ENCODE measurements at places on chromosomes 13 and 19. TPM values are rescaled to one million over a fixed set of nuclear protein-coding genes. Genes with fewer than 3 reads are reported as not detected.

ANO8 gene
- 5.6 TPM for total RNA-seq

FAM32A gene
- 164 TPM for total RNA-seq

CCDC194 gene
- 0.47 TPM for total RNA-seq

GRCh38 chr13:88360761-88361160, 689.6 kb downstream of the SLITRK5 start:
- DNase-seq: no peak

DNA sequence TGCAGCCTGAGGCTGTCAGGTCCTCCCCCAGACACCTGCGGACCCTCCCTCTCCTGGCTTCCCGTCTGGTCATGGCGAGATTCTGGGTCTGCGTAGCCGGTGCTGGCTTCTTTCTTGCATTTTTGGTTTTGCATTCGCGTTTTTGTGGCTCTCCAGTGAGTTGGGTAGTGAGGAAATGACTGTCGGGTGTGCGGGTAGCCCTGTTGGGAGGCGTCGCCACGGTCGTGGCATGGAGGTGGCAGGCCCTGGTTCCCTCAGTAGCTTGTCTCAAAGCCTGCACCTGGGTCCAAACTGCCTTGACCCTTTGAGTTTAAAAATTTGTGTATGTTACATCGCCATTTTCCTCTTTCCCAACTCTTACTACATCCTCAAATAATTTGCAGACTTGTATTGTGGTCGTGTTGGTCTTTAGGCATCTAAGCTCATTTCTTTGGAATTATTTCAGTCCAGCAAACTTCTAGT, 344 bp downstream of the NHLRC3 start:
- peak; percentile 40 for DNase-seq

DNA sequence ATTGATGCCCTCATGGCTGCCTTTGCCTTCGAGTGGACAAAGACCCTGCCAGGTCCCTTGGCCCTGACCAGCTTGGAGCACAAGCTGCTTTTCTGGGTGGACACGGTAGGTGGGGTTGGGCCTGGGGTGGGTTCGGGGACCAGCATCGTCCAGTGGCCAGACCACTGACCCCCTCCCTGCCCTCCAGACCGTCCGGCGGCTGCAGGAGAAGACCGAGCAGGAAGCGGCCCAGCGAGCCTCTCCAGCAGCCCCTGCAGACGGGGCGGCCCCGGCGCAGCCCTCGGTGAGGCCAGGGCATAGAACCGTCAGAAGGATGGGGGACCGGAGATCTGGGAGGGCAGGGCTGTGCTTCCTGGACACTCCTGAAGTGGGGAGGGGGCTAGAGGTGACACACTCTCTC, 10.6 kb downstream of the CAMSAP3 start:
- no peak for DNase-seq

DNA sequence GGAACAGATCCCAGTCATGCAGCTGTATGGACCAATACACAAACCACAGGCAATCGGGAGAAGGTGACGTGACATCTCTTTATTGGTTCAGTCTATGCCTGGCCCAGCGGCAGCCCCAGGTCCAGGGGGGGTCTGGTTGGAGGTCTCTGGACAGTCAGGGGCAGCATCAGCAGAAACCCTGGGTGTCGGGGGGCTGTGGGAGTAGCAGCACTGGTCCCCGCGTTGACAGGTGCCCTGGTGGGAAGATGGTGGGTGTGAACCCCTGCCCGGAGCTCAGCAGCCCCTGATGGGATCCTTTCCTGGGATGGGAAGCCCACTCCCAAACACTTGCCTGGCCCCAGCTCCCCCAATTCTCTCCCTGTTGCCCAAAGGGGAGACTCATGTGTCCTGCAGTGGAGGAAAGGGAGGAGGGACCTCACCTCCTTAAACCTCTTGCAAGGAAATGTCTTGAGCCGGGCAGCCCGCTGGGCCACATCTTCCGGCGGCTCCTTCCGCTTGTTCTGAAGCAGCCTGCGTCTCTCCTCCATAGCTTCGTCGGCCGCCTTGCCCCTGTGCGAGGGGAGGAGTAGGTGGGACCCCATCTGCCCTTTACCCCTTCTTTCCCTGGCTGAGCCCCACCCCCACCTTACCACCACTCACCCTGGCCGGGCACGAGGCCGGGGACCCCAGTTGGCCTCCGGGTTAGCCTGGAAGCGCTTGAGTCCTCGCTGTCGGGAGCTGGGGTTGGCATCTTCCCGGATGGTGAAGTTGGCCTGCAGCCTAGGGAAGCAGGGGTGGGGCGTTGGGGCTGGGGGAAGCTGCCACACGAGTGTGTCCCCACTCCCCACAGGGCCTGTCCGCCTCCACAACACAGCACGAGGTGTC, 2.4 kb upstream of the LYL1 start:
- DNase-seq: no peak

DNA sequence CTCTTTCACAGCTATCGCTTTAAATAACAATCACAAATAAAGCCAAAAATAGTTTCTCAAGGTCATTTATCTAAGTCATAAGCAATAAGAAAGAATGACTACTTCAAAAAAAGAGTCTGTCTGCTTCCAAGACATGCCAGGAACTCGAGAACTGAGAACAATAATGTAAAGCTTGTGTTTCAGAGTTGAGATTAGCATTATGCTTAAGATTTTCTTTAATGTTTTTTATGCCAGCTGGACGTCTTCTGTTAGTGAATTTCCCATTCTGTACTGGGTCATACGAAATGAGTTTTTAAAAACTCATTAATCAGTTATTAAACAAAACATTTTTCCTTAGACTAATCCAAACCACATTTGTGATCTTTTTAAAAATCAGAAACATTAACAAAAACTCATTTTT, 3.2 kb upstream of the SPRYD7 start:
- no peak for DNase-seq

DNA sequence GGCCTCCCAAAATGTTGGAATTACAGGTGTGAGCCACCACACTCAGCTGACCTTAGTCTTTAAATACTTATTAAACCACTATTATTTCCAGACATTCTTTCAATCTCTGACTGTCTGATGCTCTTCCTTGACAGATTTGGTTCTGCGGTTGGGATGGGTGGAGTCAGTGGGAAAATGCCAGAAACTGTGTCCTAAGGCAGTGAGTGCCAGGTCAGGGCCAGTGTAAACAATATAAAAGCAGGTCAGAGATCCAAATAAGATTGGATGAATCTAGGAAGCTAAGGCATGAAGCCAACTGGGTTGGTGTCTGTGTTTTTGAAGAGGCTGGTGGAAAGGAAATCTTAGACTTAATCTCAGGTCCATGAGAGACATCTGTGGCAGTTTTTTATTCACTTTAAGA, 74.7 kb downstream of the KLF5 start:
- DNase-seq: peak; percentile 91

DNA sequence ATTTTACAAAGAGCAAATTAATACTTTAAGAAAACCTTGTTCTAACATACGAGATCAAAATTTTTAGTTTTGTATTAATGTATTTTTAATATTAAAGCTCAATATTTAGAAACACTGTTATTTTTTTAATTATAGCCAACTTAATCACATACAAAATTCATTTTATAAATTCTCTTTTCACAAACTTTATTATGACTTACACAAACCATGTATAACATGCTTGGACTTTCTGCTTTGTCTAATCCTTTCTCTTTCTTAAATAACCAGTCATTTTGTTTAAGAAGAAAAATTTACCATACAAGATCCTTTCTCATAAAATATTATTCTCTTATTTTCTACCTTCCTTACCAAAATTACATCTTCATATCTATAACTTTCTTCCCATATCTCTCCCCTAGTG, 62.2 kb downstream of the CYSLTR2 start:
- DNase-seq: no peak

DNA sequence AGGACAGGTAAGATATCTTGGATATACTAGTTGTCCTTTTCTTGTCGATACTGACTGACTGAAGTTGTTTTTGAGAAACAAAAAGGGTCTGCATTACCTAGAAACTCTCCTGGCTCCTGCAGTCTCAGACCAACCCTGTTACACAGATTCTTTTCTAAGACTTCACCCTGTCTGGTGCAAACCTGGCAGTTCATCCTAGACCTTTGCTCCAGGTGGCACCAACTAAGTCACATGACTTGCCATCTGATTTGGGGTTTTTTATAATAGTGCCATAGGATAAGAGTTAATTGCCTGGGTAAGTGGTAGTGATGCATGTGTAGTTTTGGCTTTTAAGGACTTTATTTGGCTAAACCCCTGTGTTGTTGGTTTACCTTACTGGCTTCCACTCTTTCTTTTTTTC, 14.3 kb downstream of the CHAMP1 start:
- no peak for DNase-seq

DNA sequence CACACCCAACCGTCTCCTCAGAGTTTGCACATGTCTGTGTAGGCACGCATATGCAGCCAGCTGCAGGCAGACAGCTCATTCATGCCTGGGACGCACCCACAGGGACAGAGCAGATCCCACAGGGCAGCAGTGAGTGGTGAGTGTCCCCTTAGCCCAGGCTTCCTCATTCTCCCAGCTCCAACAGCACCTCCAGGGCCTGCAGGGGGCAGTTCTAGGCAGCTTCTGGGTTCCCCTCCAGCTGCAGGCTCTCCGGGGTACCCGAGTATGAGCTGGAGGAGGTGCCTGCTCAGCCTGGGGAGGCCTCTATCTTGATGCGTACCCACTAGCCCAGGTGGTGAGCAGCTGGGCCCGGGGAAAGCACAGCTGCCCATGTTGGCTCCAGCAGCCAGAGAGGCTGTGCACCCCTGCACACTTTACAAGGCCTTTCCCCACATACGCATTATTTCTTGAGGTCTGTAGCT, 1.3 kb upstream of the SHANK1 start:
- peak; percentile 24 for DNase-seq

- no peak for DNase-seq
These were observed 59.4 kb downstream of the SLC10A2 start for GRCh38 chr13:103006641-103007426.
